Activated CD8-positive, alpha-beta T cell treated with anti-CD3 and anti-CD28 coated beads for 36 hours (primary cell): ENCODE measurements at places on chromosomes 6 and 20. TPM values are rescaled to one million over a fixed set of nuclear protein-coding genes. Genes with fewer than 3 reads are reported as not detected.
A peak's percentile ranks its signal among the peaks of the same experiment; 100 is the strongest.

HLA-DQA1 gene
- 3.4 TPM for total RNA-seq

PIGU gene
- 20.9 TPM for total RNA-seq

INSM1 gene
- 0.99 TPM for total RNA-seq

BPIFB2 gene
- total RNA-seq = not detected

PTK7 gene
- total RNA-seq = 4.1 TPM

GRM1 gene
- not detected for total RNA-seq

BPI gene
- total RNA-seq = not detected

SRC gene
- total RNA-seq = 0.88 TPM

PDYN gene
- not detected for total RNA-seq

DNA sequence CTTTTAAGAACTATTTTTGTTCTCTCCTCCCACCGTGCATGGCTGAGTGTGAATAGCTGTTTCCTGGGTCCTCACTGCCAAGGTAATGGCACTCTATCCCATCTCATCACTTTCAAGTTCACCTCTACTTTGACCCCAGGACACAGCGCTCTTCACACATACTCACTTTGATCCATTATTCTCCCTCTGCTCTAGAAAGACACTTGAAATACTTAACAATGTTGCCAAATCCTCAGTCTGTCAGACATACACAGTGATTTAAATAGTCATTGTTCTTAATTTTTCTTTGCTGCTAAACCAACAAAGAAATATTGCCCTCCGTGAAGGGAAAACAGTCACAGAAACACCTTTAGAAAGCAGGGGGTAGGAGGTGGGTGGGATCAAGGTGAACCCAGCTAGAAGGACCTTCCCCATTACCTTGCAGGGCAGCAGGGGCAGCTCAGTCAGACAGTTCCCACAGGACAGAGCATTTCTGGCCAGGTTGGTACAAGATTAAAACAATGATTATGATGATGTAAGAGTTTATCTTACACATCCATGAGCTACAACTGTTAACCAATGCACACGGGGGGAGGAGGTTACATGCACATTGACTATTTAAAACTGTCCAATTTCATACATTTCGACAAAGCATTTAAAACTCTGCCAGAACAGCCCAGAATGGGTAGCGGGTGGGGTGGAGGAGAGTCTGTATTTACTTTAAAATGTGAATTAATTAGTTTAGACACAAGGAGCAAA lies 2.4 kb downstream of the SLC22A23 start:
- no peak for DNase-seq

- DNase-seq = no peak
These were observed 658.0 kb upstream of the NOX3 start for GRCh38 chr6:156113631-156114030.

DNA sequence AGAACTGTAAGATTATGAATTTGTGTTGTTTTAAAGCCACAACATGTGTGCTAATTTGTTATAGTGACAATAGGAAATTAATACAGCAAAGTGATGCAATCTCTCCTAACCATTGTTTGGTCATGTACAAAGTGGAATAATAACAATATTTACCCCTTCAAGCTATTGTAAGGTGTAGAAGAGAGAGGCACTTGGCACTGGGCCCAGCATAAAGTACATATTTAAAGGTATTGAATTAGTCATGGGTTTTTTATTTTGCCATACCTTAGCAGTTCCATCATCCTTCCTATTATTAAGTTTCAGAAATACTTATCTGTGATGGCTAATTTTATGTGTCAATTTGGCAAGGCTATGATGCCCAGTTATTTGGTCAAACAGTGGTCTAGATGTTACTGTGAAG lies 322.4 kb upstream of the TSHZ2 start:
- no peak for DNase-seq

DNA sequence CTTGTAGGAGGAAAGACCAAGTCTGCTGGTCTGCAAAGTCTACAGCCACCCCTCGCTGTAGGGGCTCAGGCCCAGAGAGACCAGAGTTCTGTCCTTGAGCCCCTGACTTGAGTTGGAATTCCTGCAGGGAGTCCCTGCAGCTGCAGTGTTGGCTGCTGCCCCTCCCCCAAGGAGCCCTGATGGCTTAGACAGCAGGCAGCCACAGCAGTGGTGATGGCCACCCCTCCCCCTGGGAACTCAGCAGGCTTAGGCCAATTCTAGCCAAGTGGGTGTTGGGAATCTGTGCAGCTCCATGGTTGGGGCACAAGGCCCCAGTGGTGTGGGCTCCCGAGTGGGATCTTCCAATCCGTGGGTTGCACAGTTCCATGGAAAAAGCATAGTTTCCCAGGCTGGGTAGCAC lies 345.4 kb downstream of the CD109 start:
- DNase-seq = no peak

DNA sequence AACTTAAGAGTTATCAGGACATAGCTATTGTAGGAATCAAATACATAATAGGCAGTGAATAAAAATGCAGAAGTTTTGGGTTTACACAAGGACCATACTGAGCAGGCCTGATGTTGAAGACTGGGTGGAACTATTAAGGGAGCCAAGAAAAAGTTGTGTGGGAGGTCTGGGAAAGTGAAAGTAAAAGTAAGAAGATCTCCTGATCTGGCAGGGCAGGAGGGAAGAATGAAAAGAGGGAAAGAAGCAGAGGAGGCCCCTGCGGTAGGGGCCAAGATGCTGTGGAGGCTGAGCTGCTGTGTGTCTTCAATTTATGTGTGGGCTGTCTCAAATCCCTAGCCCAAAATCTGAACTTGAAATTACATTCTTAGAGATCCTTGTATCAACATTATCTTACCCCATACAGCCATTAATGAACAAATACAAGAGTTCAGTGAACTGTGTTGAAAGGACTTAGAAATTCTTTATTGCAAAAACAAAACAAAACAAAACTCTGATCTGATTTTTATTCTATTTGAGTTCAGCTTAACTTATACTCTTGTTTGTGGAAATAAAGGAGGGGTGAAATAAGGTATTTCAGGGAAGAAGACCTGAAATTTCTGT lies 1183.8 kb downstream of the HACE1 start:
- DNase-seq = no peak

- DNase-seq = no peak
These were observed 11.5 kb upstream of the PREX1 start for GRCh38 chr20:48839154-48839917.

GRCh38 chr6:159059141-159059540 lies 14.3 kb upstream of the TAGAP start:
- peak; percentile 70 for DNase-seq

DNA sequence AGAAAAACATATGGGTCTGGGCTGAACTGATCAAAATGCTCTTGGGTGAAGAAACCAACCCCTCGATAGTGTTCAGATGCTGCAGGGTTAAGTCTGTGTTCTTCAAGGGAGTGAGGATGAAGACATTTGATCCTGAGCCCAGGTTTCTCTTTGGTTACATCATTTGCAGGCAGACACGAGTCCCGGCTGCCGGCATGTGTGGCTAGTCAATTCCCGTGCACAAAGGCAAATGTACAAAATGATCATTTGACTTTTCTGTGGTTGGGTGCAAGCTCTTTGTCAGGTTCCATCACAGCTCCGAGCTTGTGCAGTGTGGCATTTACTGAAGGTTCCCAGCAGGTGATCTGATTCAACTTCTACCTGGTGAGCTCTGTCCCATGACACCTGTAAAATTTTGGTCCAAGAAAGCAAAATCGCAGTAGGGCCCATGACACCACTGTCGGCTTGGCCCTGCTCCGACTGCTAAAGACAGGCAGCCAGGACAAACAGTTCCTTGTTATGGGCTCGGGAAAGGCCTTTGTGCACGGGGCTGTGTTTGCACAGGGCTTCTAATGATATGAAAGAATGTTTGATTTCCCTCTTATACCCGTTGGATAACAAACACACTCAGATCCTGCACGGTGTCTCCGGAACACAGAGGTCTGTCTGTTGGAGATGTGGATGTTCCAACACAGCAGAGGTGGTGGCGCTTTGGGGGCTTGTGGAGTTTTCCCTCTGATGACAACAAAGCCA lies 46.9 kb downstream of the GJA10 start:
- no peak for DNase-seq

DNA sequence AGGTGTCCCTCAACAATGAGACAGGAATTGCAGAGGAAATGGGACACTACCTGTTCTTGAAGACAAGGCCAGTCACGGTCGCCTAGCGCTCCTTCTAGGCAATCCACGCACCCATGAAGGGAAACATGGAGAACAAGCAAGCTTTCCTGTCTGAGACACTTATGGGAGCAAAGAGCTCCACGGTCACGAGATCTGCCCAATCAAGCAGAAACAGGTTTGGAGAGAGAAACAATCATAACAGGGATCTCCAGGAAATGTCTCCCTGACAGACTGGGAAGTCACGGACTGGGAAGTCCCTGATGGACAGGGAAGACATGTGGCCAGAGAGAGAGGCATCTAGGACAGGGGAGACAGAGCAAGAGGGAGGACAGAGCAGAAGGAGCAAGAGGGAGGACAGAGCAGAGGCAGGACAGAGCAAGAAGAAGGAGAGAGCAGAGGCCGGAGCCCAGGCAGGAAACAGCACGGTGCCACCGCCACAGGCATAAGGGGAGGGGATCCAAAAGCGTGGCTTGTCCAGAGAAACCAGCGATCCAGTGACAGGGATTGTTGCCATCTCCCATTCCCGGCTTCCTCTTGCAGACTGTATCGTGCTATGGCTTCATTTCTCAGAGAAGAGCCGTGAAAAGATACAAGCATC lies 167.8 kb upstream of the ZNF337 start:
- DNase-seq = no peak

DNA sequence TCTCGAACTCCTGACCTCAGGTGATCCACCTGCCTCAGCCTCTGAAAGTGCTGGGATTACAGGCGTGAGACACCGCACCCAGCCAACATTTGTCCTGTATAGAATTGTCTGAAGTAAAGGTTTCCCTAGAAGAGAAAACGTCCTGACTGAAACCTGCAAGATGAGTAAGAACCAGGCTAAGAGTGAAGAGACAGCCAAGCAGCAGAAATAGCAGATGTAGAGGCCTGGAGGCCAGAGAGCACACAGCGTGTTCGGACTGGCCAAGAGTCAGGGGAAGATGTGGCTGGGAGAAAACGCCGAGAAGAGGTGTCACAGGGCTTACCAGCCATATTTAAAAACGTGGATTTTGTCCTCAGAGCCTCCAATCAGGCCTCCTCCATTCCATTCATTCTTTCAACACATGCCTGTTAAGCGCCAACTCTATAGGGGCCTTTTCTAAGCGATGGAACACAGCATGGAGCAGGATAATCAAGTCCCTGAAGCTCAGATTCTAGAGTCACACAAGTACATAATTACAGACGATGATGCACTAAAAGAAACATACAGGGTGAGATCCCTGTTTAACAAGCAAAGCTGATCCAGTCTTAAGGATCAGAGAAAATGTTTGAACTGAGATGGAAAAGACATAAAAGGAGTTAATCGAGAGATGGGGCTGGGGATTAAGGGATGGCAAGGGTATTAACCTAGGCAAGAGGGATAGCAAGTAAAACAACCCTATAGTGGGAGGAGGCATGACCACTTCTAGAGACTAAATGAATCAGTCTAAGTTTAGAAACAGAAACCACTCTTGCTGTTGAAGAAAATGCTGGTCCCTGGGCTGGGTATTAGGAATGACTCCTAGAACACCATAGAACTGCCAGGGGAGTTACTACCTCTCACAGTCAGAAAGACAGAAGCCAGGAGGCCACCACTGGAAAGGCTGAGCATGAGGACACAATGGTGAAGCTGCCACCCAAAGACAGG lies 4.8 kb downstream of the ZCCHC3 start:
- DNase-seq = peak; percentile 17

DNA sequence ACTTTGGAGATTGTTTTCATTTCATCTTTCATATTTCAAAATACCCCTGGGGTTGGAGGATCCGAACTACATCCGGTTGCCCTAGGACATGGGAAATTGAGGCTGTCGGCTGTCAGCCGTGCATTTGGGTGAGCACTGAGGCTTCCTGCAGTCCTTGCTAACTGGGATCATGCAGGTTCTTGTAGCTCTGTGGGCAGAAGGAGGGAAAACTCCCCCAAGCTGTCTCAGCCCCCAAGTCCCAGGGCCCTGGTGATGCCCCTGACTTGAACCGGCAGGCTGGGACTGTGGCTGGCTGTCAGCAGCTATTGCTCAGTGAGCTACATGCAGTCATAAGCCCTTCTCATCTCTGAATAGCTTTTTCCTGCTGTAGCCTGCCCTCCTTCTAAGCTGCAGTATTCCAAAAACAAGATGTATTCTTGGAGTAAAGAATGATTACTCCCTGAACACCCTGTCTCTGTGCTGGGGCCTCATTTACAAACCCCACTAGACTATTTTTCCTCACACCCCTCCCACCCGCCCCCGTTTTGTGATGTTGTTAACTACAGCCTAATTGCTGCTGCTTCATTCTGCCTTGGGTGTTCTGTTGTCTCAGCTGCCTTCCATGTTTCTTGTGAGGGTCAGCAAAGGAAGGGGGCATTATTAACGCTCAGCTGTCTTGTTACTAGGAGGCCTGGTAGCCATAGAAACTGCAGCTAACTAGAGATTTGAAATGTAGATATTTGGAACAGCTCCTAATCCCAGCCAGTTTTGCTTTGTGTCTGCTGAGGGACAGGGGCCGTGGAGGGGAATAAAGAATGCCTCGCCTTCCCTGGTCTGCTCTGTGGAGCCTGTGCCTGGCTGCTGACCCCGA lies 18.1 kb downstream of the MTRES1 start:
- no peak for DNase-seq

DNA sequence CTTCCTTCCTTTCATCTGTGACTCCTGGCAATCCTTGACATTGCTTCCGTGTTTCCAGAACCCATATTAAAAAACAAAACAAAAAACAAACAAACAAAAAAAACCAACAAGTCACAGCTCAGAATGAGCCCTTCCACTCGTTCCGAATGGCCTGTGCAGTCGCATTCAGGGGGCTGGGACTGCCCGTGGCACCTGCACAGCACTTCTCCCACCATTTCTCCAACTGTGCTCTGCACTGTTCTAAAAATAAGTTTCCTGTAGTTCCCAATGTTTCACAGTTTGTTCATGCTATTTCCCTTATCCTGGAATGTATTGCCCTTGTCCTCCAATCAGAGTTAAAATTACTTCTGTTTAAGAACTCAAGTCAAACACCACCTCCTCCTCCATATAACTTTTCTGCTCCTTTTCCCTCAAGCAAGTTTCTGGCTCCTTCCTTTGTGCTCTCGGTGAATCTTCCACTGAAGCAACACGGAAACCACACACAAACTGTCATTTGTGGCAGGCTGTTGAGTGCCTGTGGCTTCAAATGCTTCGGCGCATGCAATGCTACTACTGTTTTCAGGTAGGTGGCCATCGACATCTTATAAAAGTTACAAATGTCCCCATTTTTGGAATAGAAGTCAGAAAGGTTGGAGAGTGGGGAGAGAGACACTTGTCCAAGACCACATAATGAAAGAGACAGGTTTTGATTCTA lies 57.7 kb downstream of the PDE10A start:
- no peak for DNase-seq
